ENCODE measurements at places on chromosomes 3 and 15.

- no peak for DNase-seq
Observed at GRCh38 chr3:11356269-11356668, 84.1 kb downstream of the ATG7 start.

DNA sequence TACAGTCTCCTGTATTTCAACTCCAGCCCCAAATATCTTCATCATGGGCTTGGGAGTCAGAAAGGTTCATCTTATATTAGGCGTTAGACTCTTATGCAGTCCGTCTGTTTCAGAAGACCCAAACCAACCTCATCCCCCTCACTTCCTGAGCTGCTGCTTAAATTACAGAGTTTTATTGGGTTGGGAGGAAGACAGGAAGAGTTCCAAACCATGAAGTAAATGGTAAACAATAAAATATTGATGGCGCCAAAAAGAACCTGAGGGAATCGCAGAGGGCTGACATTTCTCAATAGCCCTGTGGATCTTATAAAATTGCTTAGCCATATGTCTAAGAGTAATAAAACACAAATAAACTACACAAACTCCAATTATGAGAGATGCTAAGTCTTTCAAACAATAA, 116.9 kb upstream of the C3orf80 start:
- no peak for DNase-seq

GRCh38 chr3:184647405-184647936, 64.4 kb downstream of the MAGEF1 start:
- no peak for DNase-seq

DNA sequence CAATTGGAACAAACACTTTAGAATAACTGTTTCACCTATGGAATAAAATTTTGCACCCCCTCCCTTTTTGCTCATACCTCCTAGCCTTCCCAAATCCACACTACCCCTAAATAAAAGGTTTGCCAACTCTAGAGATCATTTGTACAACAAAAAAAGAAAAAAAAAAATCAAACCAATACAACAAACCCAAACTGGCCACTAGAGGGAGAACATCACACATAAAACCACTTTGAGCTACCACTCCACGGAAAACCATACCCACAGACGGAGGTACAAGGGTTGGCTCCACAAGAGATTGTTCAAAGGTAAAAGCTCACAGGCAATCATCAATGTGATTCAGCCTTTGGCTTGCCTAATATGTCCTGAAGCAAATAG, 47.6 kb downstream of the SETMAR start:
- no peak for DNase-seq
